ENCODE measurements at places on chromosomes 3 and 15.

DNA sequence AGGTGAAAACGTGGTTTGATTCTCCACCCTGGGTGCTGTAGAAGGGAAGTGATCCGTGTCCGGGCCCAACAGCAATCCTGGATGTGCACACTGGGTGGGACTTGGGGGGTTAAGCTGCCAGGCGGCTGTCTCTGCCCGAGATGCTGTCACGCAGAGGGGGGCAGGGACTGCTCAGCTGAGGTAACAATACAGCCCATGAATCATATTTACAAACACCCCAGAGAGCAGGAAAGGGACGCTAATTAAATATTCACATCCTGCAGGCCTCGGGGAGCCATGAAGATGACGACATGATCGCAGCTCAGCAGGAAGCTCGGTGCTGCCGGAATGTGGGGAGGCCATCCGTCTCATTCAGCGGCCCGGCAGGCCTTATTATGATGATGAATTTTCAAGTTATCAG, 17.9 kb upstream of the CRABP1 start:
- no peak for DNase-seq

DNA sequence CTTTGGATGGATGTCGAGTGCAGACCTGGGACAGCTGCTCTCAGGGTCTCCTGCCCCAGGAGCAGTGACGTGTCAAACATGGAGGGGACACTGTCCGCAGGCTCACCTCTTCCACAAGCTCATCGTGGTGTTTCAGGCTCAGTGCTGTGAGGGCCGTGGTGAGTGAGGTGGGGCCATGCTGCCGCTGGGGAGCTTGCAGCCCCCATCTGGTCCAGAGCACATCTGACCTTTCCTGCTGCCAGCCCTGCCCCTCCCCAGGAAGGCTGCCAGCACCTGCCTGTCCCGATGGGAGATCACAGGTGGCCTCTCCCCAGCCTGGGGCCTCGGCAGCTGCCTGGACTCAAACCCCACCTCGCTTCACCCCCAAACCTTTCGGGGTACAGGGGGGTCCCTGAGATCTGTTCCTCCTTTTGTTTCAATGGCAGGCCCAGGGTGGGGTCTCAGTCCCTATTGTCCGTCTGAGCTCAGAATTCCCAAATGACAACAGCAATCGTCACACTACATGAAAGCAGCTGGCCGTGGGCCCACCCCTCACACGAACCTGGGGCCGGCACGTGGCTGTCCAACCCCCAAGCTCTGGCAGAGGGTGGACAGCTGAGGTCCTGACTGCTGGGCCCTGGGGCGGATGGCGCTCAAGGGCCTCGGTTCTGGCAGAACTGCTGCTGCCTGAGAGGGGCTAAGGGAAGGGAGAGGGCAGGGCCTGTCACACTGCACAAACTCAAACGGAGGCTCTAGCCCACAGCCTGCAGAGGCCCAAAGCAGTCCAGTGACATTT, 65.0 kb upstream of the RPL32 start:
- DNase-seq: no peak

DNA sequence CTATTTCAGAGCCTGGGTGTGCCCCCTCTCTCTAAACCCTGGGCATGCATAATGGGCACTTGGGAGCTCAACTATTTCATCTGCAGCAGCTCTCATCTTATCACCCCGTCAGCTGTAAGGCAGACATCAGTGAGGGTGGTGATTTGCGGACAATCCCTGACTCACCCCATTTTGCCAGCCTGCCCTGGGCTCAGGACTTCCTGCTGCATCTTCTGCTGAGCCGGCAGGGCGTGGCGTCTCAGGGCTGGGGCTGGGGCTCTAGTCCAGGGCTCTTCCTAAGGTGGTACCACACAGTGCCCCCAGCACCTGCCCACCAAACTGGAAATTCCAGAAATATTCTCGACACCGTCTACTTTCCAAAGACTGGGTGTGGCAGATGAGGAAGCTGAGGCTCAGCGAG, 925 bp upstream of the PSTPIP1 start:
- DNase-seq: no peak

GRCh38 chr3:118945834-118946233, 88.8 kb downstream of the IGSF11 start:
- DNase-seq: no peak

DNA sequence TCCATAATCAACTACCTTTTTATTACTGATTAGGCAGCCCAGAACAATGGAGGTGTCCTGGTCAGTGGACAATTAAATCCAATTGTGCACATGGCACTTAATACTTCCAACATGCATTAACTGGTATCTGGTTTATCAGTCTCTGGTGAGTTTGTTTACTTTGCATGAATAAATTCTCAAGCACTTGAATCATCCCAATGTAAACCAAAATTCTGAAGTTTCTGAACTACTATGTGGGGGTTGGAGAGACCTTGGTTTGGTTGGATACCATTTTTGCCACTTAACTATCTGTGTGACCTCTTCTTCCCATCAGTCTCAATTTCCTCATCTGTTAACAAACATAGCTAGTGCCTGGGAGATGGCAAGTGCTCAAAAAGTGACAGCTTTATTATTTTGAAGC, 70.5 kb upstream of the MAP4 start:
- peak; percentile 70 for DNase-seq

GRCh38 chr15:70710714-70711113, 52.6 kb downstream of the UACA start:
- DNase-seq: no peak

GRCh38 chr3:11034309-11034985, 41.9 kb downstream of the SLC6A1 start:
- no peak for DNase-seq

GRCh38 chr3:149964291-149964690, 6.4 kb downstream of the PFN2 start:
- DNase-seq: no peak

- peak; percentile 86 for DNase-seq
Observed at GRCh38 chr3:27165321-27165721, 203.9 kb downstream of the NEK10 start.

- DNase-seq: peak; percentile 95
Observed at GRCh38 chr15:38453971-38454695, at the start of gene FAM98B. FAM98B (plus strand) TSS chr15:38454127; CDS start chr15:38454162, 35 bp downstream.

DNA sequence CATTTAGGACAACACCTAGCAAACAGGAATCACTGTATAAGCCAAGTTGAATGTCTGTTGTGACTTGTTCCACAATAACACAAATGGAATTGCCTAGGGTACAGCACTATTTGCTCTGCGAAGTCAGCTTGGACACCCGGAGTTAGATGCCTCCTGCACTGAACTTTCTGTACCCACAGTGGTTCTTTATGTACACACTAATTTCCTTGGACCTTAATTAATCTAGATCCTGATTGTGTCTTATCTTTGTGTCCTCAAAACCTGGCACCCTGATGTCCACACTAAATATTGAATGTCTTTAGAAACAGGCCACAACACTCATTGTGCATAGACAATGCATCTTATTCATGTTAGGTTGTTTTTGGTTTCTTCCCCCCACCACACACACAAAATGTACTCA, 278.9 kb upstream of the NR2F2 start:
- no peak for DNase-seq

GRCh38 chr3:64813326-64813725, 125.5 kb upstream of the ADAMTS9 start:
- DNase-seq: no peak

GRCh38 chr3:190983875-190984274, 121.4 kb upstream of the GMNC start:
- DNase-seq: no peak

DNA sequence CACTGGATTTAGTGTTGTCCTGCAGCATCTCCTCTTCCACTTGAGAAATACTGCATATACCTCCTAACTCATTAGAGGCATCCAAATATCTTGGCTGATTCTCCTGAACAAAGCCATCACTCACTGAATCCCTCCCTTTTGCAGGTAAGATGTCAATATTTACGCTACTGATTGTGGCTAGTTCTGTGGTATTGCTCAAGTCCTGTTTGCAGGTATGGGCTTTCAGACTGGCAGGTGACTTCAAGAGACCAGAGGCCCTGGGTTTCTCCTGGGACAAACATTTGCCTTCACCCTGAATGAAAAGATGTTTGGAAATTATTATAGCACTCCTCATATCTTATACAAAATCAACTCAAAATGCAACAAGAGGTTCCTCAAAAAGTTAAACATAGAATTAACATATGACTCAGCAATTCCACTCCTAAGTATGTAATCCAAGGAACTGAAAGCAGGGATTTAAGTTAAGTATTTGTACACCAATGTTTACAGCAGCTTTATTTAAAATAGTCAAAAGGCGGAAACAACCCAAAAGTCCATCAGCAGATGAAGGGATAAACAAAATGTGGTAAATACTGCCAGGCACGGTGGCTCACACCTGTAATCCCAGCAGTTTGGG, 18.6 kb downstream of the NEK4 start:
- no peak for DNase-seq

DNA sequence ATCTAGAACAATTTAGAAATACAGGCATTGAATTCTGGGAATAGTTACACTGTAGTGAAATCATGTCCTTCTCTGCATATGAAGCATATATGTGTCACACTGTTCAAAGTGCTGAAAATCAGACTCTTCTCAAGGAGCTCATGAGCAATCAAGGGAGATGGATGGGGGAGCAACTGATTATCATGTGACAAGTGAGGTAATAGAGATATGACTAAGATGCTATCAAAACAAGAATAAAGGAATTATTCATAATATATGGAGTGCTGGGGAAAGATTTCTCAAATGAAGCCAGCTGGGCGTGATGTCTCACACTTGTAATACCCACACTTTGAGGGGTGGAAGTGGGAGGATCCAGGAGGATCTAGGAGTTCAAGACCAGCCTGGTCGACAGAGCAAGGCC, 74.9 kb upstream of the CHRNB4 start:
- DNase-seq: peak; percentile 78

DNA sequence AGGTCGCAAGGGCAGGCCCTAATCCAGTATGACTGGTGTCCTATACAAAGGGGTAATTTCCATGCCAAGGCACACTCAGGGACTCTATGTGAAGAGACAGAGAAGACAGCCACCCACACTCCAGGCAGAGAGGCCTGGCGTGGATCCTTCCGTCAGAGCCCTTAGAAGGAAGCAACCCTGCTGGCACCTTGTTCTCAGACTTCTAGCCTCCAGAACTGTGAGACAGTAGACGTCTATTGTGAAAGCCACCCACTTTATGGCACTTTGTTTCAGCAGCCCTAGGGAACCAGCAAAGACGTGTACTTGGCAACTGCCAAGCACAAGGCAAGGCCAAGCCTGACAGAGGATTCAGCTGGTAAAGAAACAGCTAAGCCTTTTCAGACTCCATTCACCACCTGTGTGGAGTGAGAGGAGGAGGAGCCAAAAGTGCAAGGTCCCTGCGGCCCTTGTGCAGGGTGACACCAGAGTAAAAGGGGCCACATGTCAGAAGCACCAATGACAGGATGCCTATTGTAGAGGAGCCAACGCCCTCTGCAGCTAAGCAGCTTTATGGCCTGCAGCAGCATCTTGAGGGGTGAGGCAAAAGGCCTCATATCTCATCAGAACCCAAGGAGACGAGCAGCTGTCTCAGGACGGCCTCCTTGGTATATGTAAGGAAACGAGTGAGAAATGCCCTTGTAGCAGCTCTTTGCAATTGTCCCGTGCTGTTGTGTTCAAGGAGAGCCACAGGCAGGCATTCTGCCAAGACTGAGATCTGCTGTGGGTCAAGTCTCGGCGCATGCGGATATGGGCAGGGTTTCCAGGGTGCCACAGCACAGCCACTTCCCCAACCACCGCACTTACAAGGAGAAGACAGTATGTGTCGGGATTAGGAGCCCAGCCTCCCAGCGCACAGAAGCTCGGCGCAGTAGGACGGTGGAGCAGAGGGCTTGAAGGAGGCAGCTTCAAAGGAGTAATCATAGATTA, 121.5 kb upstream of the LIPC start:
- DNase-seq: no peak

DNA sequence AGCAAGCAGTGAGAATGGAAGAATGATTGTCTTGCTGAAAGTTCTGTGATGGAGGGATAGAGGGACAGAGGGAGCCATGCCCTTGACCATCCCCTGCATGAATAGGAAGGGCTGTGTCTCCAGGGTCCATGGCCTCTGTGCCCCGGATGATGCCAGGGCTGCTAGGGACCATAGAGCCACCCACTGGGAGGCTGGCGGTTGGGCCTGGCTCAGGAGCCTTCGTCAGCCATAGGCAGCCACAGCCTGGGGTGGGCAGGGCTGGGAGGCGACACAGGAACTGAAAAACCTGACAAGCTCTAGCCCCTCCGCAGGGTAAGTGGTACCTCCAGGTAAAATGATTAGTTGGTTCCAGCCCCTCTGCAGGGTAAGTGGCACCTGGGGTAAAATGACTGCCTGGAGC, 19.1 kb upstream of the LAMP3 start:
- no peak for DNase-seq

GRCh38 chr3:44237665-44238064, 4.0 kb upstream of the TOPAZ1 start:
- DNase-seq: no peak

DNA sequence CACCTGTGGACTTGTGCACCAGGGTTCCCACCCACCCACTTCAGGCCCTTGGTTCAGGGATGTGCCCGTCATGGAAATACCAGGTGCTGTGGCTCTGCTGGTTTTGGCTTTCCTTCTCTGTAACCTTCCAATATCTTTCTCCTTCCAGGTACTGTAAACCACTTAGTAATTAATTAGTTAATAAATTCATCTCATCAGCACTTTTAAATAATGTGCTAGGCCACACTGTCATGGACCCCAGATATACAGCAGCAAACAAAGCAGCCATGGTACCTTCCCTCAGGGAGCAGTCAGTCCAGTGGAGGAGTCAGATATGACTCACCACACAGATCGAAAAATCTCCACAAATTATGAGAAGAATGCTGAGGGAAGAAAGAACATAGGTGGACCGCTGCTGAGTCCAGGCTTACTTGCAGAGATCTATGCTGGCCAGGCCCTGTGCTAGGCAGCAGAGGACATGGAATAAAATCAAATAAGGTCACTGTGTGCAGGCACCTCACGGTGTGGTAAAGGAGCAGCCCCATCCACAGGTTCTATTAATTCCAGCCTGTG, 6.8 kb upstream of the GATA2 start:
- DNase-seq: peak; percentile 31

DNA sequence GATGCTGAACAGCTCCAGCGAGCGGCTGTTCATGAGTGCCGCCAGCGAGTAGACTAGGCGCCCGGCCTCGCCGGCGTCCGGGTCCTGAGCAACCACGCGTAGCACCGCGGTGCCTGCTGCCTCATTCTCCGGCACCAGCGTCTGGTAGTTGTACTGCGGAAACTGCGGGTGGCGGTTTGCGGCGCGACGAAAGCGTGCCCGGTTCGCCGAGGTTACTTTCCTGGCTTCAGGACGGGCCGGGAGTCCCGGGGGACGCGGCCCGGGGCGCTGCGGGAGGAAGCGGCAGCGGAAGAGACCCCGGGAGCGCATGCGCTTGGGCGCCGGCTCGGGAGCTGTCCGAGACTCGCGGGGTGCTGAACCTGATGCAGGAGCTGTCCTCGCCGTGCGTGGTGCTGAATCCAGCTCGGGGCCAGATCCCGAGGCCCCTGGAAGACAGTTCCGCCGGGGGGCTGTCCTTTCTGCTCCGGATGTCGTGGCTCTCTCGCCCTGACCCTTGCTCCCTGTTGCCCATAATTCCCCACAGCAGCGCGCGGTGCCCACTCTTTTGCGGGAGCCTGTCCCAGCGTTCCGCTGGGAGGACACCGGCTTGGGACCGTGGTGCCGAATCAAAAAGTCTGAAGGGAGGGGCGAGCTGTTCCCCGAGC, 1.1 kb downstream of the CELSR3 start:
- DNase-seq: no peak

GRCh38 chr3:33989229-33989628, 190.8 kb downstream of the PDCD6IP start:
- no peak for DNase-seq

- DNase-seq: no peak
Observed at GRCh38 chr3:55564726-55565125, 77.6 kb upstream of the WNT5A start.
